ENCODE measurements at places on chromosomes 5 and 9. TPM values are rescaled to one million over a fixed set of nuclear protein-coding genes. Genes with fewer than 3 reads are reported as not detected.

DNA sequence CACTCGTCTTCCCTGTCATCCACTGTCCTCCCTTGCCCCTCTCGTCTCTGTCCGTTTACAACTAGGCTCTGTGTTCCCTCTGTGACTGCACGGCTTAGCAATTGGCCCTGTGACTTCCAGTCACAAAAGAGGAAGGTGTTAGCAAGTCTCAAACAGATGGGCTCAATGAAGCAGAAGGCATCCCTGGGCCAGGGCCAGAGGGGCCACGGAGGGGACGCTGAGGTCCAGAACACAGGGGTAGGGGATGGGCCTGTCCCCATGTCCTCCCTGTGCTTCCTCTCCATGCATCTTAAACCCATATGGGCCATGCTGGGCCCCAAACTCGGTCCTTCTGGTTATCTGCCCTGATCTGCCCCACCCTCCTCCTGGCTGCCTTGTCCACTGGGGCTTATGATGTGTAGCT, at the start of gene CD72:
Gene CD72, minus strand, starts transcription at position 89 of the 403 bp plus-strand sequence. CDS start 110 bp downstream, outside the sequence.
- DNase-seq, result no peak

DNA sequence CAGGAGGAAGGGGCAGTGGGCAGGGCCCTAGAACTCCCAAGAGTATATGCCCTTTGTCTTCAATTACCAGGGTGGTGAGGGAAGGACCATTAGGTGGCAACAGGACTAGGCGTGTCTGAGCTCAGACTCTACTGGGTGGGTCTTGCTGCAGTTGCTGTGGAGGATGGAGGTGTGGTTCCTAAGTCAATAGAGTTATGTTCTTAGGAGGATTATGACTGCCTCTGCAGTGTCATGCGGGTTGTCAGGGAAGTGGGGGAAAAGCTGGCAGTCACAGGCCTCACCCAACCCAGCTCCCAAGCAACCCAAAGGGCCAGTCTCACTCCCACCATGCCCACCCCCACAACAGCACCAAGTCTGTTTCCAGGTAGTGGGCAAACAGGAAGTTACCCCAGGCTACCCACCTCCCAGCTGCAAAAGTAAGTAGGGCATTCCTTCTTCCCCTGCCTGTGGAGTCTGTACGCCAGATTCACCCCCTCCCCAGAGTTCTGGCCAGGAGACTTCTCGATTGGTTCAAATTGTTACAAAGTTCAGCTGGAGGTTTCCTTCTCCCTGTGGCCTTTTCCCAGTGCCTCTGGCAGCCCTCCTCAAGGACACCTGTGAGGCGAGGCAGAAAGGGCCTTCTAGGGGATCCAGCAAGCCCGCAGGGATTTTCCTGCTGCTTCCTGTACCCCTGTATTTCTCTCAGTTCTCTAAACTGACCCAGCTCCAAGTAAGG, 145.3 kb downstream of the HINT1 start:
- DNase-seq, result no peak

- no peak for DNase-seq
These were observed 363.9 kb upstream of the MEF2C start for GRCh38 chr5:89246864-89247263.

GRCh38 chr5:170232786-170233185, at the start of gene C5orf58:
TSS of gene C5orf58 (plus strand) at chr5:170232985. CDS start at chr5:170234977, 1,992 bp downstream.
- no peak for DNase-seq

DNA sequence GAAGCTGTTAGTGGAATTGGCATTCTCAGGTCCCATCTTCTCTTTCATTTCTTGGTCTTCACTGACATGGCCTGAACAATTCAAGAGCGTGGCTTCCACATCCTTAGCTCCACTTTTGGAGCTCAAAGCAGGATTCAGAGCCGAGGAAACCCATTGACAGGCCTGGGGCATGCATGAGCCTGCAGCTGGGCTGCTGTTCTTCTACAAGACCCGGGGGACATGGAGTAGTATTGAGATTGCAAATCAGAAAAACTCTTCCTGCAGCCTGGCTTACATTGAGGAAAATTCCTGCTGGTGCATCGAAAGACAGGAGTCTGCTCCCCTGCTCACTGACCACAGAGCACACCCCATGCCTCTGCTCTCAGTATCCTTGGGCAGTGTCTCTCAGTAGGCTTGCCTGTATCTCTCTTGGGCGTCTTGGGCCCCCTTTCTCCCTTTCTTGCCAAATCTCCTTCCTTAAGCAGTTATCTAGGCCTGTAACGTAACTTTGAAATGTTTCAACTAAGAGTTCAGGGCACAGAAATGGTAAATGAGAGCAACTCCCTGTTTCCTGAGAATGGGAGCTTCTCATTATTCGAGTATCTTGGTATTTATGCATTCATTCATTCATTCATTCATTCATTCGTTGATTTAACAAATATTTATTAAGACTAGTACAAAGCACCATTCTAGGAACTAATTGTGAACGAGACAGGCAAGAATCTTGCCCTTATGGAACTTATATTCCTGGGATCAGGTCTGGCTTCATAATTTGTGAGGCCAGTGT, 603.6 kb upstream of the CLINT1 start:
- no peak for DNase-seq

DNA sequence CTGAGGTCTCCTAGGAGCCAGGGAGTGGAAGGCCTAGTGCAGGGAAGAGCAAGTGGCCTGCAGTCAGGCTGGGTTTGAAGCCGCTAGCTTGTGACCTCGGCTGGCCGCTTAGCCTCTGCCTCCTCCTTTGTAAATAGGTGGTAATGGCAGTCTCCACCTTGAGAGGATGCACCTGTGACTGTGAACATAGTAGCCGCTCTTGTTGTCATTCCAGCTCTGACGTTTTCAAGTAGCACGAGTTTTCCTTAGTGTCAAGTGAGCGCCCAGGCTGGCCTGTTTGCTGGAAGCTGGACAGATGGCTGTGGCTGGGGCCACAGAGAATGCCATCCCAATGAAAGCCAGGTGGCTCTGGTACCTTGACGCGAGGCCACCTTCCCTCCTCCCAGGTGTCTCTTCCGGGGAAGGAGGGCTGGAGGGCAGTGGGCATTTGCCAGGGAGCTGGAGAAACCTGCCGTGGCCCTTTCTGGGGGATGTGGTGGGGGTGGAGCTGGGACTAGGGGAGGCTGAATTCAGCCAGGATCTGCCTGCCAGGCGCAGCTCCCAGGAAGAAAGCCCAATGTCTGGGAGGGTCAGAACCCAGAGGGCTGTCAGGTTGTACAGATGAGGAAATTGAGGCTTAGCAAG, 2.5 kb downstream of the ASS1 start:
- DNase-seq, result no peak

GRCh38 chr9:18073002-18073401, 401.0 kb upstream of the ADAMTSL1 start:
- DNase-seq, result no peak

GRCh38 chr9:115411516-115411915, 293.6 kb upstream of the TNC start:
- DNase-seq, result no peak

DNA sequence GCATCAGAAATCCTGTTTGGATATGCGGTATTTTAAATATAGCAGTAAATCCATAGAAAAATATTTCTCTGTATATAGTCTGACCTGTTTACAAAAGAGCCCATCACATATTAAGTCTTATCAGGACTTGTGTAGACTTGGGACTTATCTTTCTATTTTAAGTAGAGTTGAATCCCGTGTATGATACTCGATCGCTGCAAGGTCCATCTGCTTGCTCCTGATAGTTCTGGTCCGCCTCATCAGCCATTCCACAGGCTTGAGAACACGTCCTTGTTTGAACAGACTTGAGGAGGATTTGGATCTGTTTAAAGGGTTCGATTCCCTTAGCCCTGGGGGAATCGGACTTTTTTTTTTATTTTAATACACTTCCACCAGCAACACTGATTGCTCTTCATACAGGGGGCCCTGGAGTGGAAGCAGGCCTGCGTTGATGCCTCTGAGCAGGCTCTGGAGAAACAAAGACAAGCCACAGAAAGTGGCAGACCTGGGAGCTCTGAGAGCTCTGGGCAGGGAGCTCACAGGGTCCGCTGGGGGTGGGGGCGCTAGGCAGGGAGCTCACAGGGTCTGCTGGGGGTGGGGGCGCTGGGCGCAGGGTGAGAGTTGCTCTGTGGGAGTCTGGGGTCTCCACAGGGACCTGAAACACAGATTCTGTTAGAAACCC, 112.2 kb downstream of the MVB12B start:
- no peak for DNase-seq

- DNase-seq, result peak; percentile 39
These were observed 76.4 kb downstream of the EHMT1 start for GRCh38 chr9:137694962-137695875.

DNA sequence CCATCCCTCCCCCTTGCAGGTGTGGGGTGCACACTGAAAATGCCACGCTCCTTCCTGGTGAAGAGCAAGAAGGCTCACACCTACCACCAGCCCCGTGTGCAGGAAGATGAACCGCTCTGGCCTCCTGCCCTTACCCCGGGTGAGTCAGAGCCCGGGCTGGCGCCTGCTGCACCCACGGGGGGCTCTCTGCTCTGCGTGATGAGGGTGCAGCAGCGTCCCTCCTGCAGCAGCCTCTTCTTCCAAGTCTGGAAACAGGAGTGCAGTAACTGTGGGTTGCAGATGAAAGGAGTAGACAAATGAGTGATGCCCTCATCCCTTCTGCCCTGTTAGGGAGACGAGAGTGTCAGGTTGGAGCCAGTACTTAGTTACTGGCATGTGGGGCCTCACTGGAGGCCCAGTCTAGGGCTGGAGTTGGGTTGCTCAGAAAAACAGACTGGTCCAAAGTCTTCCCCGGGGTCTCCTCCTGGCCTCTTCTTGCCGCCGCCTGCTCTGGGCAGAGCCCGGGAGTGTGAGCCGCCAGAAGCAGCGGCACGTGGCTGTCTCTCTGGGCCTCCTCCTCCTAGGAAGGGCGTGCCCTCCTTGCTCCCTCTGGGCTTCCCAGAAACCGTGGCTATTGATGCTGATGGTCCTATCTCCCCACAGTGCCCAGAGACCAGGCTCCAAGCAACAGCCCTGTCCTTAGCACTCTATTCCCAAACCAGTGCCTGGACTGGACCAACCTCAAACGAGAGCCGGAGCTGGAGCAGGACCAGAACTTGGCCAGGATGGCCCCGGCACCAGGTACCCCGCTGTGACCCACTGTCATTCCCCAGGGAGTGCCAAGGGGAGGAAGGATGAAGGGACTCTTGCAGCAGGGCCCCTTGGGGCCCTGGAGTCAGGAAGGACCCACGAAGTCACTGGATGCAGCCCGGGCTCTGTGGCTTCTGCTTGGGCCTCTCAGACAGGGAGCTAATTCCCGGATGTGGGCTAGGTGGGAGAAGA, 8.4 kb downstream of the GFI1B start:
- no peak for DNase-seq

GRCh38 chr5:158923799-158924551, 175.7 kb downstream of the EBF1 start:
- no peak for DNase-seq

- DNase-seq, result no peak
These were observed 12.7 kb upstream of the GOLM1 start for GRCh38 chr9:86112057-86112456.

DNA sequence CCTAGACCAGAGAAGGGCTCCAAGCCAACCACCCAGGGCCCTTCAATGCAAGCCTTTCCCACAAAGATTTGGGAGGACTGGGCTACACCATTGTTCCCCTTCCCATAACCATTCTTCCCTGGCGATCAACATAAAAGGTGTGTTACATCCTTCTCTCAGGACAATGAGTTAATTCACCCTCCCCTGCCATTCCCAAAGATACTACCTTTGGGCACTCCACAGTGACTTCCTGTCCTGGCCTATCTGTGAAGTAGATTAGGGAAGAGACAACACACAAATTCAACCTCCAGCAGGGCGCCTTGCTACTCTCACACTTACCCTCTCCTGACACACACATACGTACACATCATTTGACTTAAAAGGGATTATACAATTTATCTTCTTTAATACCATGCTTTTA, 23.2 kb upstream of the IL17B start:
- no peak for DNase-seq

- DNase-seq, result peak; percentile 29
These were observed 11.7 kb downstream of the BICD2 start for GRCh38 chr9:92752812-92753404.

DNA sequence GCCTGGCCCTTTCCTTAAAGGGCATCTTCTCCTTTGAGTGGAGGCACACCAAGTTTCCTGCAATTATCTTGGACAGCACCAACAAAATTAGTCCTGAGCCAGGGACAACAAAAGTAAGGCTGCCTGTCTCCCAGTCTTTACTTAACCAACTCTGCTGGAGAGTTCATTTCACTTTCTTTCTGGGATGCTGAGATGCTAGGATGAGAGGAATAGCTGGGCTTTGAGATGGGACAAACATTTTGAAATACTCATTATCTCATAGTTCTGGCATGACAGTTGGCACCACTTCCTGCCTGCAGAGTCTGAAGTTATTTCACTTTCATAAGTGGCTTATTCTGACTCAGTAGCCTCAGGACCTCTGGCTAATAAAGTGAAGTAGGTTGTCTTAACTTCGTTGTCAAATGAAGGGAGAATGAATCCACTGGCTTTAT, 157.0 kb downstream of the C9orf152 start:
- peak; percentile 73 for DNase-seq

DNA sequence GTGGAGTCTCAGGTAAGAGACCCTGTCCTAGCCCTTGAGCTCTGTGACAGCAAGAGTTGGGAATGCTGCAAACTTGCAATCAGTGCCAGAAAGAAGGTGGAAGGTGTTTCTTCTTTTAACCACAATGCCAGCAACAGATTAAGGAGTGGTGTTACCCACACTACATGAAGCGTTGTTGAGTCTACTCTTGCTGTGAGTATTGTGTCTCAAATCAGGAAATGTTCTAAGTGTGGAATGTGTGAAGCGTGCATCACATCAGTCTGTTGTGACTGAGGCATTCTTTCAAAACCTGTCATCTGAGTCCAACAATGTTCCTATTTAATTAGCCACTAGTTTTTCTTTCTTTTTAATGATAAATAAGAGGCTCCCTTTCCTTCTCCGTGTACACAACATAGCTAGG, 2.9 kb upstream of the LURAP1L start:
- DNase-seq, result peak; percentile 19

DNA sequence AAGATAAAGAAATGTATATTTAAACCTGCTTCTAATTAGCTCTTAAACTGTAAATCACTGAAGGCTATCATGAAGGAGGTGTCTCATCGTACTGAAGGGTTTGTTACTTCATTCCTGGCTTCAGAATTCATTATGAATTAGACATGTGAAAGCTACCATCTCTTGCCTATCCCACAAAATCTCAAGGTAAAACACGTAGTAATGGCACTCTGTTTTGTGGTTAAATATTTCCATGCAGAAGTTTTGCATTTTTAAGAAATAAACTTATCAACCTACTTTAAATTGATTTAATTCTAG, 490.7 kb upstream of the NUDT12 start:
- DNase-seq, result no peak

Gene LHX3
- total RNA-seq, result not detected

Gene KIF20A
- total RNA-seq, result 72.0 TPM

Gene CNTFR
- not detected for total RNA-seq

Gene FOXD4
- 0.42 TPM for total RNA-seq

Gene VDAC1
- total RNA-seq, result 253 TPM

Gene PCDHA9
- total RNA-seq, result not detected

Measured in endothelial cell of umbilical vein (primary cell).